ENCODE measurements at places on chromosomes 11 and 22. TPM values are rescaled to one million over a fixed set of nuclear protein-coding genes. Genes with fewer than 3 reads are reported as not detected.

The BTBD18 gene
- not detected for total RNA-seq

The VPREB3 gene
- total RNA-seq, result not detected

The SMARCB1 gene
- 70.7 TPM for total RNA-seq

The CBLIF gene
- not detected for total RNA-seq

The TSPO gene
- total RNA-seq, result 305 TPM

DNA sequence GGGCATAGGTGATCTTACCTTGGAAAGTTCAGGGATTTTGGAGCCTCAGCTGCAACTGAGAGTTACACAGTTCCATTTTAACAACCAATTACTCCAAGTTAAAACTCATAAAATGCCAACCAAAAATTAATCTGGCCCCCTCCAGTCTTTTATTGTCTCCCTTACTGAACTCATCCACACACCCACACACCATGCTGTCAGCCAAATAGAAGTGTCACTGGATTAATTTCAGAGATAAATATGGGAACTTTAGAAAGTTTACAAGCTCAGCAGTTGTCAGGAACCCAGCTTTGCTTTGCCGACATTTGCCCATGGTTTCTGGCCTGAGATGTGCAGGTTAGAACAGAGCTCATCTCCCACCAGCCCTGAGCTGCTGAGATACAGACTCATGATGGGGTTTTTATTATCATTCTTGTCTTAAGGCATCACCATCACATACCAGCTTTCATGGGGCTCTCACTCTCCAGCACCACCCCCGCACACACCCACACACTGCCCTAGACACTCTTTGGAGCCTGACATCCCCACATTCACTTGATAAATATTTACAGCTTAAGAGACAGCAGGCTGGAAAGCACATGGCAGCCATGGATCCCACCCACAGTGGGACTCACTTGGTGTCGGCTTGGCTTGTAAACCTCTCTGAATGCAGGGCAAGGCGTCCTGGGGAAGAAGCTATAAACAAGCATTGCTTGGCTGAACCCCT is 23.7 kb upstream of the CTR9 start:
- no peak for DNase-seq

DNA sequence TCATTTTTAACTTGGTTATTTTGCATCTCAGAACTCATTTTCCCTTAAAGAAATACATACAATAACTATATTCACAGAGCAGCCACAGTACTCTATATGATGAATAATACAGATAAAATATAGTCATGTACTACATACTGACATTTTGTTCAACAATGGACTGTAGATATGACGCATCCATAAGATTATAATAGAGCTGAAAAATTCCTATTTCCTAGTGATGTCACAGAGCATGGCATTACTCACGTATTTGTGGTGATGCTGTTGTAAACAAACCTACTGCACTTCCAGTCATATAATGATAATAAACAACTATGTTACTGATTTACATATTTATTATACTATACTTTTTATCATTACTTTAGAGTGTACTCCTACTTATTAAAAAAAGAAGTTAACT is 38.7 kb downstream of the NARS2 start:
- DNase-seq, result no peak

GRCh38 chr11:1556278-1556902 is 15.7 kb downstream of the DUSP8 start:
- no peak for DNase-seq

GRCh38 chr22:41240377-41241132 is at the start of gene CHADL:
CHADL (minus strand) TSS chr22:41240931; CDS start chr22:41240881, 50 bp downstream.
- DNase-seq, result no peak

GRCh38 chr11:120528749-120529148 is 17.2 kb downstream of the GRIK4 start:
- no peak for DNase-seq

- no peak for DNase-seq
Observed at GRCh38 chr11:123235117-123235655, 40.1 kb upstream of the CLMP start.

- DNase-seq, result no peak
Observed at GRCh38 chr11:134505125-134505524, 93.1 kb upstream of the B3GAT1 start.

- no peak for DNase-seq
Observed at GRCh38 chr11:58503361-58503856, 4.5 kb downstream of the OR5B21 start.

GRCh38 chr22:50040717-50041116 is 17.4 kb downstream of the TTLL8 start:
- DNase-seq, result no peak

- no peak for DNase-seq
Observed at GRCh38 chr22:46018859-46019258, 41.9 kb upstream of the WNT7B start.

DNA sequence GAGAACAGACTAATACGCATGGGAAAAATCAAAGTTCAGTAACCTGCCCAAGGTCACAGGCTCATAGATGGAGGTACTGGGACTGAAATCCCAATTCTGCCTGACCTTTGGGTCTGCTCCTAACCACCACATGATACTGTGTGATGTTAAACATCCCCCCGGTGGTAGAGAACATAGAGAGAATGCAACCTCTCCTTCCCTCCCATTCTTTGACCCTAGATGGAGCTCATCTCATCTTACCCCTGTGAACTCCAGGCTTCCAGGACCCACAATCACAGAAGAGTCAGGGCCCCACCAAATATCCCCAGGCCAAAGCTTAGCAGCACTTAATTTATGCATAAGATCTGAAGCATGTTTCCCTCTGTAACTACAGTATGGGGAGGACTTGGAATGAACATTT is 198.5 kb downstream of the MYO18B start:
- DNase-seq, result no peak

DNA sequence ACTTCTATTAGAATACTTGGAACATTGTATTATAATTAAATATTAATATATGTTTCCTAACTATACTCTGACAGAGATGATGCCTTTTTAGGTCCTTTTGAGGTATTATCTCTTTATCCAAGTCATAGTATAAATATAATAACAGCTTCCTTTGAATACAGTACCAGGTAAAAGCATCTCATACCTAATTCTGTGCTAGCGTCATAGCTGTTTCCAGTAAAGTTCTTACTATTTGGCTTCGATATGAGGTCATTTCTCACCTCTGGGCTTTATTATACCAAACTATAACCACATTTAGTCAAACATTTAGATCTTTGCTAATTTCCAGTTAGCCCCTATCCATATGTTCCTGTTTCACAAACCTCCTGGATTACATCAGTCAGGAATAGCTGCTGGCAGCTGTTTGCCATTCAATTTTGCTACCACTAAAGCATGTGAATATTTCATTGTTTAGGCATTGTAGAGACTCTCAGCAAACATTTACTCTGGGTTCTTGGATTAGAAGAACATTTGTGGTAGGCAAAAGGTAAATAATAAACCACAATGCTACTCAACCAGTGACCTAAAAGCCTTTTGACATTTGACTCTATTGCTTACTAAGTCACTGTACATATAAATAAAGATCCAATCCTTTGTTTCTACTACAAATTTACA is 255.1 kb downstream of the TTC28 start:
- DNase-seq, result no peak

DNA sequence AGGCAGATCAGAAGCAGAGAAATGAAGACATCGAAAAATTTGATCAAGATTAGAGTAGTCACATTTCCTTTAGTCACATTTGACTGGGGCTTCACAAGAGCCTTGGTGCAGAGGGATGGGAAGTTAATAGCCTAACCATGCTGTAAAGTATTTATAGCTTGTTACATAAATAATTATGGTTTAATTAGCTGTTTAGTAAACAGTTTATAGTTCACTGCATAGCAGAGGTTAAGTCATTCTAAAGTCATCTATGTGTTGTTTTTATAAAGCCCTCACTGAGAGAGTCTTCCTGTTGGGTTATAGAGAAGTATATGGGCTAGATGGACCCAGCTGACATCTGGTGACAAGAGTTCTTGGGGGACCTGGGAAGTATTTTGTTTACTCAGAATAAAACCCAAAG is 47.1 kb downstream of the INSC start:
- DNase-seq, result no peak

DNA sequence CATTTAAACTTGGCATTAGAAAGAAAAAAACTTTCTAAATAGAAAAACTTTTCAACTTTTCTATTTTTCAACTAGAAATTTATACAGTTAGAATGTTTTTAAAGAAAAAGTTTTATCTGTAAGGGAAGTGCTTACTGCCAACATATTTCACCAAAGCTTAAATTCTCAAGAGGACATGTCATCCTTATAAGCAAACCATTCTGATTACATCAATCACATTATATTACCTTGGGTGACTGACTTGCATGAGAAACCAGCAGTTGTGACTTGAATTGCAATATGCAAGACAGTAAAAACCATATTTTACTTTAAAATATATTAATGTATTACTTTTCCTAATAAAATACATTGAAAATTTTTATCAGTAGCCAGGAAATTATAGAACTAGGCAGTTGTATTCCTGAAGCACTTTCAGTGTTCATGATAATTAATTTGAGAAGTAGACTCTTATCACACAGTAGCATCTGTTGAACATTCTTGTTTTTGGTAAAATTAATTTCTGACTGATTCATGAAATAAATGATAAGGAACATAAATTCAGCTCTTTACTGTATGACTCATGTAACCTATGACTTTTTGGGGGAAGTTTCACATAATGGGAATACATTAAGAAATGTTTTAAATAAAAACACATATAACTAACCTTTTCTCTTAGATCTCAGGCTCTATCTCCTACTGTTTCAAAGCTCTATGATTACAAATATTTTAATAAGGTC is 345.0 kb upstream of the CCDC179 start:
- DNase-seq, result no peak

DNA sequence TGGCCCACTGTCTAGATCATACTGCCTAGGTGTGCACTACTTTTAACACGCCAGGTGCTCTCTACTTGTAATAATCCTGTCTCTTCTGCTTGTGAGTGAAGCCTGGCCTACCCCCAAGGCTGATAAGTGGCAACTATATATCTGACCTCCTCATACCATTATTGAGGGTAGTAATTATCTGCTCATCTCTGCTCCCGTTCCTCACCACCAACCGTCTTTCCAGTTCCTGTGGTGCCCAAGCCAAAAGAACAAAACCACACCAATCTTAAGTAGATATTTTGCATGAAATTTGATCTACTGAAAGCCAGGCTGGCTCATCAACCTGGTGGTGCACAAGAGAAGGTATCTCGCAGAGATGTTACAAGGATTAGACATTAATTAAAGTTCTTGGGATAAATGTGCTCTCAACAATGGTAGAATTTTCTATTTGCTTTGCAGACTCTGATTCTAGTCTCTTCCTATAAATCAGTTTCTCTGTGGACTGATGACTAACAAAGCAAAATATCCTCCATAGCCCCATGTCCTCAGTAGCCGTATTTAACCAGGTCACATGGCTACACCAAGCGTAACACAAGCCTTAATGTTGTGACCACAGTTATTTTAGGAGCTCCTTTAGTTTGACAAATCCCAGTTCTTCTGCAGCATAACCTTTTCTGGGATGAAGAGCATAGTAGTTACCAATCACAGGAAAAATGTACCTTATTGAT is 267.2 kb downstream of the NTM start:
- DNase-seq, result no peak

- no peak for DNase-seq
Observed at GRCh38 chr11:13321431-13321830, 43.8 kb downstream of the BMAL1 start.

GRCh38 chr11:57491371-57492061 is 24.0 kb downstream of the SLC43A1 start:
- DNase-seq, result no peak

- peak; percentile 47 for DNase-seq
Observed at GRCh38 chr11:71250523-71251150, 1.7 kb downstream of the SHANK2 start.

- no peak for DNase-seq
Observed at GRCh38 chr22:39431821-39432251, 25.0 kb upstream of the MGAT3 start.

GRCh38 chr11:76689313-76690260 is 19.0 kb upstream of the LRRC32 start:
- DNase-seq, result no peak

All from mesenteric fat pad (tissue), 1 donor.